ENCODE measurements at places on chromosomes 13 and 19.

DNA sequence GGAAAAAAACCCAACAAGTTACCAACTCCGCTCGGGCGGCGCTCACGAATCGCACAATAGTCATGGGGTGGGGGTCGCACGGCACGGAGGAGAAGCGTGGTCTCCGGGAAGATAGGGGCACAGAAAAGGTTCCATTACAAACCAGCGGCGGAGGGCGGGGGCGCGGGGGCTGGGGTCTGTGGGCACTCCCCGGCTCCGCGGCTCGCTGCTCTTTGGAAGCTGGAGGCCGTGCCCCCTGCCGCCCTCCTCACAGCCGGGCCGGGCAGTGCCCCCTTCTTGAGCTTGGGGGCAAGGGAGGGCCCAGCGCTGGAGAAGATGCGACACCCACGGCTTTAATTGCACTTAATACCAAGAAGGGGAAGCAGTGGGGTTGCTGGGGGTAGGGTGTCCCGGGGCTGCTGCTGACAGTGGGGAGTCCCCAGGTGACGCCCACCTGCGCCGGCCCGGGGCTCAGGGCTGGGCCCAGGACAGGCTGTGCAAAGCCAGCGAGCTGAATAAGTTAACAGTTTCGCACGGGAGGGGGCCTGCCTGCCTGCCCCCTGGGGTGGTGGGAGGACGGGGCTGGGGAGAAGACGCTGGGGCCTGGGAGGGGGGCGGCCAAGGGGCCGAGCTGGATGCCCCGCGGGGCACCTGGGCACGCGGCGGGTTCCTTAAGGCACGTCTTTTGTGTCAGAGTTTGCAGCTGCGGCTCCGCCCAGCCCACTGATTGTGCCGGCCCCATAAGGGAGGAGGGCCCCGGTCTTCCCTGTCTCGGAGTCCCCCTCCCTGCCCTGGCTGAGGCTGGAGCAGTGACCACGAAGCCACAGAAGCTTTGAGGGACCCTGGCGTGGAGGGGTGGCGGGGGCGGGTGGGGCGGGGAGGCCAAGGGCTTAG is 9.8 kb downstream of the DCAF15 start:
- no peak for DNase-seq

DNA sequence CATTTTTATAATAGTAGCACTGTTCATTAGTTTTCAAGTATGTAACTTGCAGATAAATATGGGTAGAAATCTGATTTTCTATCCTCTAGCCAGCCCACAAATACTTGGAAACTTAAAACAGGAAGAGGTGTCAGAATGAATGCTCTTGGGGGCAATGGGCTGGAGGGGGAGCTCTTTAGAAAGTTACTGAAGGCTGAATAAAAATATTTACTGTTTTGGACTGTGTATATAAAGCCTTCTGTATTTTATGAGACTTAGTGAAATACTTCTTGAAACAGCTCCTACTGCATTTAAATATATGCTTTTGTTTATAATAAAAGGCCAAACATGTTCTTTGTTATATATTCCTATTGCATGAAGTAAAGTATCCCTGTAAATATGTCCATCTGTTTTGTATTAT is 138.8 kb downstream of the RGCC start:
- DNase-seq = no peak

DNA sequence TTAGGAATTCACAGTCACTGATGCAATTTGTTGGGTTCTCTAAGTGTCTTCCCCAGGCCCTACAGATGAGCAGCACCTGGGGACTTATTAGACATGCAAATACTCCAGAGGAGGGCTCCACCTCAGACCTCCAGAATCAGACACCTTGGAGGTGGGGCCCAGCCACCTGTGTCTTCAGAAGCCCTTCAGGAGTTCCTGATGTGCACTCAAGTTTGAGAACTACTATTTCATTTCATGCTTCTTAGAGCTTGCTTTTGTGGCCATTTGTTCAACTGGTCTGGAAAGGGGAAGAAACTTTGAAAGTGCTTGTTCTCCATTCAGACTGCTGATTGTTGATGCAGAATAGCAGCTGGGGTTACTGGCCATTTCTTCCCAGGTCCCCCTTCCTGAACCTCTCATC is 472.0 kb downstream of the COG6 start:
- no peak for DNase-seq

DNA sequence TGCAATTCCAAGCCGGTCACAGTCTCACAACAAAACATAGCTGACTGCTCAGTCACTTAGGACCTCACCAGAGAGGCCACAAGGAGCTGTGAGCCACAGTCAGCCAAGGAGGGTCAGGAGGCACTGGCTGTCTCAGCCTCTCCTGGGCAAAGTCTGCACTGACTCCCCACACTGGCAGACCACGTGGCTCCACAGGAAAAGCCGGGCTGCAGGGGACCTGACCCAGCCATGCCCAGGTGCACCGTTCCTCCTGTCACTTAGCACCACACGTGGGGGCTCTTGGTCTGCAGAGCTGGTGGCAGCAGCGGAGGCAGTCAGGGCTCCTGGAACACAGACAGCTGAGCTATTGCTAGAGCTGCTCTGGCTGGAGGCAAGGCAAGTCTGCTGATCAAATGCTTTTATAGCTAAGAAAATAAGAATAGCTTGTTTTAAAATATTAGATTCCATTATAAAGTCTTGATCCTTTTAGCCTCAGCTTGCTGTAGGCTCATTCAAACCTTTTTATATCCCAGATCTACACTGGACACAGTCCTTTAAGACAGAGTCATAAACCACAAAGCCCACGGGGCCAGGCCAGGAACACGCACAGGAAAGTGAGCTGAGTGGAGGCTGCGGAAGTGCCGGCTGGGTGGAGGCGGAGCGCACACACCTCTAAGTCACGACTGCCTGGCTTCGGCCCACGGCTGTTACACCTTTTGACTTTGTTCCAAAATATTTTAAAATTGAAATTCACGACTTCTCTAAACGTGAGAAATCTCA is 744.1 kb downstream of the UQCRFS1 start:
- DNase-seq = peak; percentile 3

DNA sequence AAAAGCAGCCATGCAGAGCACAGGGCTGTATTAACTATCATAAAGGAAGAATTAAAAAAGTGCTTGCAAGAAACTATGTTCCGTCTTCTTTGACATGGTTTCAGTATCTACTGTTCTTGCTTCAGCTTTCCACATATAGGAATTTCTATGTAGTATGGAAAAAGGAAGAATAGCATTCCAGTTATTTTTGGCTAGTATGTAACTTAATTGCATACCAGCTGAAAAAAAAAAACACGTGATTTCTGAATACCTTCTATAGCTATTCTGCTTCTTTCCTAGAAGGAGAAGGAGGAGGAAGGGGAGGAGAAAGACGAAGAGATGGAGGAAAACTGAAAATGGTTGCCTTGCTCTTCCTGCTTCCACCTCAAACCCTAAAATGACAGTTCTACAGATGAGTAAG is 619.0 kb downstream of the KCTD12 start:
- DNase-seq = no peak

DNA sequence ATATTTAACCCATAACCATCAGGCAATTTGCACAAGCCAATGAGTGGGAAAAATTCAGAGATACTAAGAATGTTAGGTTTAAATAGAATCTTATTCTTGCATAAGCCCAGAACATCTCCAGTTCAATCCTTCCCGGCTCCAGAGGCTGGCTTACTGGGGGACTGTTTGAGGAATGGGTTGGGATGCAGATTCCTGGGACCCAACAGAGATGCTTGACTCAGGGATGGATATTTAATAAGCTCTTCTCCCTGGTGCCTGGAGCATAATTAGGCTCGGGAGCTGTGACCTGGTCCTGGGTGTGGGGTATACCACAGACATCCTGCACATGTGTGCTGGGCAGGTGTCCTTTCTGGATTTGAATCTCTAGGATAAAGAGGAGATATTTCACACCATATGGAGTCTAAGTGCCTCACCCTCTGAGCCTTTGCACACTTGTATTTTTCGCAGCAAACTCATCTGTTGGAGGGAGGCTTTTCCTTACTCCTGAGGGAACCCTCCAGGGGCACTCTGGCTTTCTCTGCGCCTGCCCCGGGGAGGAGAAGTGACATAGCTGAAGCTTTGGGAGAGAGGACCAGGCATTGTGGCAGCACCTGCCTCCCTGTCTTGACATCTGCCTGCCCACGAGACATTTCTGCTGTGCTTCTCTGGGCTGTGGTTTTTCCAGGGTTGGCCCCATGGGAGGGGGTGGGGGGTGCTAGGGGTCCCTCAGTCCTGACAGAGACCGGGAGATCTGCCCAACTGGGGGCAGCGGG is 36.1 kb upstream of the ANKRD10 start:
- DNase-seq = no peak

- DNase-seq = no peak
These were observed 17.0 kb downstream of the DOCK9 start for GRCh38 chr13:98960606-98961502.

DNA sequence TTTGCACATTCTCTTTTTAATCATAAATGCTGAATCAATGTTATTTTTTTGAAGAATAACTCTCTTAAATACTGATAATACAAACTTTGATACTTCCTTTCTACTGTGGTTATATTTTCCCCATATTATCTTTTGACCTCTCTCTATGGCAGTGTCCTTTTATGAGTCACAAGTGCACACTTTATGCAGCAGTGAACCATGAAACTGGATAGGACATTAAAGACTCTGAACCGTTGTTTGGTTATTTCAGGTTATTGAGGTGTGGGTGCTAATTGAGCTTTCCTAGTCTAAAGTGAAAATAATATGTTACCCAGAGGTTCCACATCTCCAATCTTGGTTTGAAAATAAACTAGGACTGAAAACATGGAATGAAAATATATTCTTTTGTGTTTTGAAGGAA is 71.4 kb downstream of the DGKH start:
- no peak for DNase-seq

DNA sequence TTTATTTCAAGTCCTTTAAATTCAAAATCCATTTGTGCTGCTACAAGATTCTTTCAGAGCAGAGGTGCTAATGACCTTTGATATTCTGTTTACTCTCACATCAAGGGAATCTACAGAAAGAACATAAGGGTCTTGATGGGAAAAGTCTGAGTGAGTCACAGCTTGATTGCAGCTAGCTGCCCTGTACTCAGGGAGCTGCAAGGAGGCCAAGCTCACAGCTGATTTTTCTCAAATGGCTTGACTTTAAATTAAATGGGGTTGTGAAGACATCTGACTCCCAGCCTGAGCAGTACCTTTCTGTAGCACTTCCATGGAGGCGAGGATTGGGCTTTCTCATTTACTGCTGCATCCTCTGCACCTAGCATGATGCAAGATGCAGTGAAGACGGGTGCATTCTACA is 62.5 kb downstream of the RAP2A start:
- DNase-seq = no peak

DNA sequence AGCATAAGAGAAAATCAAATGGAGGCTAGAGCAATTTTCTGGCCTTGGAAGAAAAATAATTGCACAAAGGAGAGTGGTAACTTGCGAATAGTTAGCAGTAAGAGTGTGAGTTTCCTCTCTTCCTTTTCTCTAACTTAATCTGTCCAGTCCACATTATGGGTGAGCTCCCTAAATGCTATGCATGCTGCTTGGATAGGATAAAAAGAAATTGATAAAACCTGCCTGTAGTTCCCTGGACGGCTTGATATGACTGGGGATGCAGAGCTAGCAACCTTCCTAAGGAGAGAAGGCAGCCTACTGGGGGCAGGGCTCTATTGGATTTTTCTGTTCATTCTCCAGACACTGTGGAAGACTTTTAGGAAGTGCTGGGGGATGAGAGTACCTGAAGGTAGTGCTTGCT is 311.3 kb downstream of the LMO7 start:
- DNase-seq = no peak

GRCh38 chr13:30108216-30108912 is 199.0 kb downstream of the KATNAL1 start:
- DNase-seq = no peak

DNA sequence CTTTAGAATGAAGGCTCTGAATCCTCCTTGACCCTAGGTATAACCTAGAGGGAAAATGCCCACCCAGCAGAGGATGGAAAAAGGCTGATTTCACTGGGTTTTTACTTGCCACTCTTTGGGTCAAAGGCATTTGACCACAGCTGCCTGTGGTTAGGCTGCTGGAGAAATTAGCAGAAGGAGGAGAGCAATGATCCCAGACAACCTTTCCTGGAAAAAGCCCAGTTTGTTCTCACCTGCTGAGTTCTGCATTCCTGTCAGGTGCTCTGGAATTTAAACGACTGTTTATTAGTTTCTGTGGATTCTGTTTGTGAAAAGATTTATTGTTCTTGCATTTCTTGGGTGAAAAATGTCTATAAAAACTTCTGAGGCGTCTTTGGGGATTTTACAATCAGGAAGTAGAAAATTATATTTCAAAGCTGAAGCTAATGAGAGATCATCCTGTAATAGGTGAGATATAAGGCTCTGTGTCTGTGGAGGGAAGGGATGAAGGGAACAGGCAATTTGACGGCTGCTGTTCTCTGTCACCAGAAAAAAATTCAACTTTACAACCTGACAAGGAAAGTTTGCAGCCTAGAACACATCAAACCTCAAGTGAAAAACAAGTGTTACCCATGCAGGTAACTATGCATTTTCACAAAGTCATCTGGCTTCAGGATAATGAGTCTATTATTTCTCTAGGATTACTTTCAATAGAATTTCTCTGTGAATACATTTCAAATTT is 519.7 kb downstream of the DIAPH3 start:
- DNase-seq = no peak

GRCh38 chr19:51786646-51787494 is 8.1 kb upstream of the FPR3 start:
- DNase-seq = no peak

GRCh38 chr13:99126821-99127220 is 73.8 kb upstream of the UBAC2 start:
- no peak for DNase-seq

GRCh38 chr13:107843281-107843680 is 372.1 kb downstream of the LIG4 start:
- no peak for DNase-seq

DNA sequence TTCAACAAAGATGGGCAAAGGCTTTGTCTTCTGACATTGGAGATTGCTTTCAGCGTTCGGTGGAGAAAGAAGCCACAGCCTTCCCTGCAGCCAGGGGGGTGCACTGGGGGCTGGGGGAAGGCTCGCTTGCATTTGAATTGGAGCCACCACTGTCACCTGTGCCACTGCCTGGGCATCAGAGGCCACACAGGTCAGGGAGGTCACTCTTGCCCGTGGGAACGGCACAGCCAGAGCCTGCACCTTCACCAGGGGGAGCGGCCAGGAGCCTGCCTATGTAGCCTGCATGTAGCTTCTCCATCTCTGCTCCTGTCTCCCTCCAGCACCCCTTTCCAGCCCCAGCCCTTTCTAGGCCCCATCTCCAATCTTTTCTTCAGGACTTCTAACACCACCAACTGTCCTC is 43.7 kb upstream of the KCTD15 start:
- DNase-seq = no peak

- DNase-seq = no peak
These were observed 8.5 kb downstream of the FOXO1 start for GRCh38 chr13:40657951-40658350.

DNA sequence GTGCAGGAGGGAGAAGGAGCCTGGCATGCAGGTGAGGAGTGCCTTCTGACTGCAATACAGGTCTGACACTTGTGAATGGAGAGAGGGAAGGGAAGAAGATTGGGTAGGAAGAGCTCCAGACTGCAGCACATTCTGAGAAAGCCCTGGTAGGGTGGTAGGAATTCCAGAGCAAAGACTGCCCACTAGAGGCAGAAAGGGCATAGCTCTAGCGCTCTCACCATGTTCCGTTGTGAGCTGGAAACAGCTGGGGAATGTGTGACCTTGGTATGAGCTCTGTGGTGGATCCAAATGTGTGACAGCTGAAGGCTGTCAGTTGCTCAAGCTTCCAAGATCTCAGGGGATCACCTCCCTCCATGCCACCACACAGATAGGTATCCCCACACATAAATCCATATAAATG is 2.9 kb upstream of the MTUS2 start:
- DNase-seq = no peak

Measured in activated CD4-positive, alpha-beta T cell treated with anti-CD3 and anti-CD28 coated beads, Interleukin-2, amount 50 U/mL, for 1 hour (primary cell).